ENCODE measurements at places on chromosomes 1 and 21. TPM values are rescaled to one million over a fixed set of nuclear protein-coding genes. Genes with fewer than 3 reads are reported as not detected.

The RRAGC gene
- total RNA-seq = 21.0 TPM

DNA sequence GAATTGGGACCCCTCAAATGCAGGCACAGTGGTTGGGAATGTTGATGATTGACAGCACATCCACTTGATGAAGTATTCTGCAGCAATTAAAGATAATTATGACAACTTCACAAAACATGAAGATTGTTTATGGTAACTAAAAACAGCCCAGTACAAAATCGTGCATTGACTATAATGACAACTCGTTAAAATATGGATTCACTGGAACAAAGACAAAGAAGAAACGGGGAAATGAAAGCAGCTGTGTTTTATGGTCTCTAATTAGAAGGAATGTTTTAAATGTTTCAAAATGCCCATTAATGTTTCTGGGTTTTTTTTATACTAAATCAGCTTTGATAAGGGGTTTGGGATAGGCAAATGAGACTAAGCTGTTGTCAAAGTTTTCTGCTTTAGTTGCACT is 36.1 kb downstream of the NIPAL3 start:
- no peak for DNase-seq

The IGSF8 gene
- total RNA-seq = 81.7 TPM

GRCh38 chr1:110059133-110059863 is 11.2 kb downstream of the ALX3 start:
- no peak for DNase-seq

DNA sequence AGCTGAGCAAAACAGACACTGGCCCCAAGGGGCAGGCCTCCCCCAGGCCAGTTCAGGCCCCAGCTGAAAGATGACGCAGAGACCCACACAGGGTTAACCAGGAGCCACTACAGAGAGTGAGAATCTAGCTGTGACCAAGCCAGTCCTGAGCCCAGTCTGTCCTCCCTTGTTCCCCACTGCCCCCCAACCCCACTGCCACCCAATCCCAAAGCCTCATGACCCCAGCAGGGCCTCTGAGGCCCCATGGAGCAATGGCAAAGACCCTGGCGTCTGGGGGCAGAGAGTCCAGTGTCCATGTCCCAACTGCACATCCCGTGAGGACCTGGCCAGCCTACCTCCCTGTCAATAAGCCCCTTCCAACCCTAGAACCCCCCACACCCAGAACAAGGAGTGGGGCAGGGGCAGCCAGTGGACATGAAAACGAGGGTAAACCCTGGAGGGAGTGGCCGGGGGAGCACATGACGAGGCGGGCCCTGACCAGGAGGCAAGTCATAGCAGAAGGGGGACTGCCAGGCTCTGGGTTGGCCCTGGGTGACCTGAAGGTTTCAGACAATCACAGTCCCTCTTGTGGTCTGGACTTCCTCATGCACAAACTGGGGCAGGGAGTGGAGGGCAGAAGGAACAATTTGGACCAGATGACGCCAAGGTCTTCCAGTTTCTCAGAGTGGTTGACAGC is 100.5 kb downstream of the GLIS1 start:
- no peak for DNase-seq

- no peak for DNase-seq
These were observed 61.1 kb upstream of the RAB4A start for GRCh38 chr1:229209816-229210215.

GRCh38 chr1:212781225-212781624 is 10.4 kb downstream of the NSL1 start:
- no peak for DNase-seq

DNA sequence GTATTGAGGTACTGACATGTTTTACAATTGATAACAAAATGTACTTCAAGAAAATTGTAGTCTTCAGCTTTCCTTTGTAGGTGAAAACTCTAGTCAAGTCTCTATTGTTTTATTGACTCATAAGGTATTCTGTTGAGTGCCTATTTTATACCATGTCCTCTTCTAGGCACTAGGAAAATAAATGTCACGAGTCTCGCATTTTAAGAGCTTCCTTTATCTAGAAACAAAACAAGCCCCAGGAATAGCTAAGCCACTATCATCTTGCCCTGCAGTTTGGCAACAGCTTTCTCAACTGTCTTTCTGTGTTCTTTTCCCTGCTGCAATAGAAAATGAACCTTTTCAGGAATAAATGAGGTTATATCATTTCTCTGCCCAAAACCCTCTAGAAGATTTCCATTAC is 288.5 kb upstream of the NEGR1 start:
- no peak for DNase-seq

The CSMD2 gene
- total RNA-seq = 6.5 TPM

DNA sequence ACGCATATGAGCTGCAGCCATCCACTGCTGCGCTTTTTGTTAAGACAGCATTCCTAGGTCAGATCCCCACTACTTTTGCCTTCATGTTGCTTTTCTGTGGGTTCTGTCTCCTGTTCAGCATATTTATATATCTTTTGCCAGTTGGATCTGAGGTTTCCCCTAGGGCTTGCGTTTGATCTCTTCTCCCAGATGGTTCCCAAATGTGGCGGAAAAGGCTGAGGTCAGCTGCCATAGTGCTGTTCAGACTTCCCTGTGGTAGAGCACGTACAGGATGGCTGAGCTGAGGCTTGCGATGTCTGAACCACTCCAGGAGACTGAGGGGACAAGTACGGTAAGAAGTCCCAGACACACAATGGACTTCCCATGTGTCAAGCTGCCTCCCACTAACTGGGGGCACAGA is 39.8 kb downstream of the COL6A1 start:
- no peak for DNase-seq

DNA sequence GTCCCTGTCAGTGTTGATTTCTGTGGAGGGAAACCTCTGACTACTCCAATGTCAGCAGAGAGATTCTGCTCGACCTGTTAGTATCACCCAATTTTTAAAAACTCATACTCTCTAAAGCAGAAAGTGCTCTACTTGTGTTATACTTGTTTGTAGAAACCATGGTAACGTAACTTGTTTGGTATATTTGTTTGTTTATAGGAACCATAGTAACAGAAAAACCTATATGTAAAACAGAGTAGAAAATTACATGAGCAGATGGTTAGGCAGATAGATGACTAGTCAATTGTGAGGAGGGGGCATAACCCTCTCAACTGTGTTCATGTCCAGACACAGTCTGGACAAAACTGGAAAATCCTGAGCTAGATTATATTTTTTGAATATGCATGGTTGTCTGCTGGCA is 6.7 kb downstream of the TRIM45 start:
- no peak for DNase-seq

GRCh38 chr1:178411756-178412399 is 84.9 kb downstream of the CLEC20A start:
- no peak for DNase-seq

DNA sequence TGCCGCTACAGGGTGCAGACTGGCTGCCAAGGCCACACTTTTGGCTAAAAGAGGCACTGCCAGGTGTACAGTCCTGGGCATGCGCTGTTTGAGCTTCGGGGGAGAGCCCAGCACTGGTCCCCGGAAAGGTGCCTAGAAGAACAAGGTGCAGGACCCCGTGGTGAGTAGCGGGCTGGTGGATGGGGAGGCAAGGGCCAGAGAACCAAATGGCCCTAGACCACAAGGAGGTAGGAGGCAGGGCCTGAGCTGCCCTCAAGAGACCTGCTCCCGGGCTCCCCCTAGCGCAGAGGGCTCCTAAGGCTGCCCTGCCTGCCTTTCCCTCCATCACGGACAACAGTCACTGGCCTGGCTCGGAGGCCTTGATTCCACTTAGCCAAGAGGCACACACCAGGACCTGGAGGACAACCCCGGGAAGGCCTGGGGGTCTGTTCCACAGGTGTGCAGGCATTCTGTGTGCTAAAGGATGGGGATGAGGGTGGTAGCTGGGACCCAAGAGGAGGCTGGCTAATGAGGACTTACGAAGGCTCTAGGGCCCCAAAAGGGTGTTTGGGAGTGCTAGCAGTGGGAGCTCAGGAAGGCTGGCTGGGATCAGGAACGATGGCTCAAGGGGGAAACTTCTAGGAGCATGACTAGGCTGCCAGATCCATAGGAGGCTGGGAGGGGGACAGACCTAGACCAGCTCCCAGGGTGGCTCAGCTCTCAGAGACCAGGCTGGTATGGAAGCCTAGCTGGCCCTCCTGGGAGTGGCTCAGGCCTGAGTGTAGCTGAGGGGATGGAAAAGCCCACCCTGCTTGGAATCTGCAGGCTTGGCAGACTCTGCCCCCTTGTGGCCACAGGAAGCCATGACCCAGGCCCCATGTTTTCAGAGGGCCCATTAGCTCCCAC is 742 bp downstream of the ARTN start:
- DNase-seq = peak; percentile 43

The CLCA2 gene
- total RNA-seq = not detected

DNA sequence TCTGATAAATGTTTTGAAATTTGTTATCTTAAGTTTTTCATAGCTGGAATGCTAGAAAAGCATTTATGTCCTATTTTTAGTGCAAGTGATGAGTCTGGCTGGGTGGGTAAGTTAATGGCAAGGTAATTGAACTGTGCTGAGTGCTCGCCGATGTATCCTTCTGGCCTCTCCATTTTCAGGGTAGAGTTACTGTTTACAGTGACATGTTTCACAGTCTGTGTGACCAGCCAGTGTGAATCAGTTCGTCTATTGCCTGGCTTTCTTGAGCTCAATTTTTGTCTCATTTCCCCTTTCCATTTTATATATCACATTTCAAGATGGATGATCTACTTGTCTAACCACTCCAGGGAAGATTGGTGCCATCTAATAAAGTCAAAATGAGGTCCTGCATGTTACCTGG is 44.1 kb downstream of the ITSN1 start:
- DNase-seq = no peak

- DNase-seq = no peak
These were observed 150.6 kb downstream of the MRPL39 start for GRCh38 chr21:25456672-25457071.

Measured in mucosa of gallbladder (tissue), 1 donor.